ENCODE measurements at places on chromosomes 5 and 9.
A peak's percentile ranks its signal among the peaks of the same experiment; 100 is the strongest.

- no peak for DNase-seq
Measured at GRCh38 chr9:120259100-120259499, 320.9 kb downstream of the CDK5RAP2 start.

DNA sequence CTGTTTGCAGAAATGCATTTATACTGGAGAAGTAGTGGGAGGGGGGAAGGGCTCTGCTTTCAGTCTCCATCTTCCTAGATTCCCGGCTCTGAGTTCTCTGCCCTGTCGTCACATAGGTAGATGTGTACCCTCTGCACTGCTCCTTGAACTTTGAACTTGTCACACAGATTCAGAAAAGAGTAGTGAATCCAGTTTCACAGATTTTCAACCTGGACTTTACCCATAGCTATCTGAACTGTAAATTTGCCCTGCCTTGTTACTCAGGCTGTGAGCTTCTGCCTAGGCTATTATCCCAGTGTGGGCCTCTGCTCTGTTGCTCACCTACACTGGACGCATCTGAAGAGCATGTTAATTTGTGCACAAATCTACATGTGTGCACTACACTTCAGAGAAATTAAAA, 12.8 kb upstream of the C9orf152 start:
- no peak for DNase-seq

- no peak for DNase-seq
Measured at GRCh38 chr9:136047775-136048559, 47.1 kb downstream of the NACC2 start.

- no peak for DNase-seq
Measured at GRCh38 chr5:32506201-32506661, 61.7 kb upstream of the ZFR start.

DNA sequence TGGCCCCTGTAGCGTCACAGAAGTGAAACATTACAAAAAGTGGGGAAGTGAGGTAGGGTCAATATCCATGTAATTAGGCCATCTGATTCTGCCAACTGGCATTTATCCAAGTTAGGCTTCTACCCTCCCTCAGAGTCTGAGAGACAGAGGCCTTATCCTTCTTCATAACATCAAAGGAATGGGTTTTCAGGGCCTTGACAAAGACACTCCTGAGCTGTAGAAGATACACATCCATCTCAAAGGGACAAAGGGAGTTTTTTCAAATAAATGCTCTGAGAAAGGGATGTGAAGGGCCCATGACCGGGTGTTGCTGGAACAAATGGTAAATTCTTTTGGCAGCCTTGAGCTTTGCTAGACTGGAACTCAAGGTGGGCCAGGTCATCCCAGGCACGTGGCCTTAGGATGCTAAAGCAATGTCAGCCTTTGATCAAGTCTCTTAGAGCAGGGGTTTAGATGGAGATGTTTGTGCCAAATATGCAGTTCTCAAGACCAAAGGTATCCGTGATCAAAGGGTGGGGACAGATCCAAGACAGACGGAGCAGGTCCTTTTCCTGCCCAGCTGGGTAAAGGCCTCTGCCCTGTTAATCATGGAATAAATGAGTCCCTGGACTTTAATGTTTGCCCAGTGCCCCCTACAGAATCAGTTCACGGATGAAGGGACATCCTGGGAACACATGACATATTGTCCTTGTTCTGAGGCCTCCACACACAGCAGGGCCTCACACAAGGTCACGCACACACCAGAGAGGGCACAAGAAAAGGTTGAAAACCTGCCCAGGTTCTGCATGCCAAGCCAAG, 10.0 kb upstream of the FAM169A start:
- no peak for DNase-seq

- DNase-seq = peak; percentile 80
Measured at GRCh38 chr5:115262321-115263077, at the start of gene PGGT1B. Gene PGGT1B, minus strand, starts transcription at chr5:115262877. Its CDS starts 26 bp downstream, at chr5:115262851.

DNA sequence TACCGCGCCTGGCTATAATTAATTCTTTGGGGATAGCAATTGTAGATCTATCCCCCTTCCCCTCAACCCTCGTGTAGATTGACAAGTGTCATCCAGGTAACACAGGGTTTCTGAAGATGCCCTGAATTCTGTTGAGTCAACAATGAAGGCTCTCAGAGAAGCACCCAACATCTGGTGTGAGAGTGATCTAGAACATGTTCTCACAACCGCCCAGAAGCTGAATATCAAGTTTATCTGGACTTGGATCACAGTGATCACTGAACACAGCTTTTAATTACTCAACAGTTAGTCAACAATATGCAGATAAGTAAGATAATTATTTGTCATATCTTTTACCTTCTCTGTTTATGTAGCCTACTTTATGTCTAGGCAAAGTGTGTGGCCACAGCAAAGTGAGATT, 204.2 kb upstream of the RGMB start:
- no peak for DNase-seq

GRCh38 chr5:82396871-82397514, 118.8 kb upstream of the RPS23 start:
- DNase-seq = no peak

DNA sequence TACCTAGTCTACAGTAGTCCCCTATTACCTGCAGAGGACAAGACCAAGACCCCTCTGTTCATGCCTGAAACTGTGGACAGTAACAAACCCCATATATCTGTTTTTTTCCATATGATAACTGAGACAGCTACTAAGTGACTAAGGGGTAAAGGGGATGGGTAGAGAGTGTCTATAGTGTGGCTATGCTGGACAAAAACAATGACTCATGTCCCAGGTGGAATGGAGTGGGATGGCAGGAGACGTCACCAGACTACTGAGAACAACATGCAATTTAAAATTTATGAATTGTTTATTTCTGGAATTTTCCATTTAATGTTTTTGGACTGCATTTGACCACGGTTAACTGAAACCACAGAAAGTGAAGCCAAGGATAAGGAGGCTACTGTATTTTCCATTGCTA, 171.8 kb downstream of the AGTPBP1 start:
- DNase-seq = no peak

- DNase-seq = no peak
Measured at GRCh38 chr9:81890104-81890503, 38.1 kb upstream of the SPATA31D4 start.

GRCh38 chr9:124618476-124618875, 111.3 kb upstream of the NR5A1 start:
- no peak for DNase-seq

GRCh38 chr5:169832845-169833244, 147.4 kb downstream of the INSYN2B start:
- no peak for DNase-seq

DNA sequence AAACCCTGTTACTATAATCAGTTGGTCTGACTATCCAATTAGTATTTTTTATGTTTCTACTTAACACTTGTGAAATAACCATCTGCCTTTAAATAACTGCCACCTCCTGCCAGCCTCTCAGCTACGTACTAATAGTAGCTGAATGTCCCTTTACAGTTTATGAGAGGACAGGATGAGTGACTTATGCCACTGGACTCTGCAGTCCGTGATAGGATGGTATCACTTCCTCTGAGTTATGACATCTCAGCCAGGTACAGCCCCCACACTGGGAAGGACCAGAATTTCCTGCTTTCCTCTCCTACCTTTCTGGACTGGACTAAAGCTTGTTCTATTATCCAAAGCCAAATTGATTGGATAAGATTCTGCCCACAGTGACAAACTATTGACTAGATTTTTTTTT, 102.9 kb downstream of the ZFAND5 start:
- DNase-seq = no peak

DNA sequence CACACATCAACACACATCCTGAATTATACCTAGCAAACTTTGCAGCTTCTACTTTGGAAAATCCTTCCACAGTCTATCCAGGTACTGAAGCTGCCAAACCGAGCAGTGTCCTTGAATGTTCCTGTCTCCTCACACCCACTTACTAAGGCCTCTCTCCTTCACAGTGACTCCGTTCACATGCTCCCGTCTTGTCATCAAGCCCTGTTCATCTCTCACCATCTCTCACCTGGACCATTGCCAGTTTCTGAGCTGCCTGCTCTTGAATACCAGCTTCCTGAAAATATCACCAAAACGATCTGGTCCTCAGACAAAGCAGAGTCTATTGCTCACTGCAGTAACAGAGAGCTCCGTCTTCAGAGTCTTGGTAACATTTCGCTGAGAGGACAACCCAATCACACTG, 57.4 kb downstream of the GCNT1 start:
- no peak for DNase-seq

DNA sequence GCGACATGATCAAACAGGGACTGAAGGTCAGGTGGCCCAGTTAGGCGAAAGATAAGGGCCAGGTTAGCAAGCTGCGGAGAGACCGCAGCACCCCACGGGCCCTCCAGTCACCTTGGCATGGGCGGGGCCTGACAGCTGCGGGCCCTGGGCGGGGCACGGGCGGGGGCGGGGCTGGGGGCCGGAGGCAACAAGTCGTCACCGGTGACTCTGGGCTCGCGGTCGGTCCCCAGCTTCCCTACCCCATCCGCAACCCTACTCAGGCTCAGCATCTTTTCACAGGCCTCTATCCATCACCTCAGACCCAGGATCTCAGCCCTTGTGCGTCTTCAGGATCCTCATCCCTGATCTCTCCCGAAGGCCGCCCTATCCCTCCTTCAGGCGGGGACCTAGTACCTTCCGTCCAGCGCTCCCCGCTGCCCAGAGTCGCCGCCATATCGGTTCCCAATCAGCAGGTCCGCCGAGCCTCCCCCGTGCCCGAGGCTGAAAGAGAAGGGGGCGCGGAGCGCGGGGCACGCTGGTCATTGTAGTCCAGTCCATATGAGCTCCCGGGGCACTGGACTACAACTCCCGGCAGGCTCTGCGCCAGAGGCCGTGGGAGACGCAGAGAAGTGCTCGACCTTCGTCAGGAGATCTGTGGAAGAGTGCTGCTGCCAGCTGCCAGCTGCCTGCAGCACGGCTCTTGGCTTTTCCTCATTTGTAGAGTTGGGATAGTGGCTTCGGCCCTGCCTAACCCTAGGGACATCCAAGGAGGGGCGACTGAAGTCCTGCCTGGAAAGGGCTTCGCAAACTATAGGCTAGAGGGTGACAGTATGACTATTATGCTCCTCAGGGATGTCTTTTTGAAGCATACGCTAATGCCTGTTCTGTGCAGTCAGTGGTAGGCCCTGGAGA, at the start of gene DNAJC18:
Gene DNAJC18, minus strand, starts transcription at position 513 of the 891 bp plus-strand sequence. Its CDS starts 80 bp downstream, at position 433.
- peak; percentile 89 for DNase-seq

- no peak for DNase-seq
Measured at GRCh38 chr5:80231243-80231642, 24.6 kb downstream of the SERINC5 start.

GRCh38 chr5:74328221-74328630, 312.3 kb downstream of the ENC1 start:
- DNase-seq = no peak

GRCh38 chr5:158637039-158637438, 462.7 kb downstream of the EBF1 start:
- DNase-seq = no peak

DNA sequence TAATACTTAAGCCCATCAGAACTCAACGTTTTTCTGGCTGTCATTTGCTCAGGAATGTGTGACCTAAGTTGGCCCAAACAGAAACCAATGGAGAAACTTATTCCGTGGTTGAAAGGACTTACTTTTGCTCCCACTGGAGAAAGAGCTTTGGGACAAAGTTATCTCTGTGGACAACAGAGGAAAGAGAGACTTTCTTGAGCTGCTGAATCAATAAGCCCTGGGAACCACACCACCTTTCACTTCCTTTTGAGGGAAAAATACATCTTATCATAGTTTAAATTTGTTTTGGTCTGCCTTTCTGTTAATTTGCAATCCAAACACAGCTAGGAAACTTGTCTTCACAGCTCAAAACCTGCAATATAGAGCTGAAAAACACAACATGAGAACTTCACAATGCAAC, 62.8 kb upstream of the VCAN start:
- no peak for DNase-seq

GRCh38 chr9:72315510-72316311, 49.3 kb downstream of the ZFAND5 start:
- no peak for DNase-seq

DNA sequence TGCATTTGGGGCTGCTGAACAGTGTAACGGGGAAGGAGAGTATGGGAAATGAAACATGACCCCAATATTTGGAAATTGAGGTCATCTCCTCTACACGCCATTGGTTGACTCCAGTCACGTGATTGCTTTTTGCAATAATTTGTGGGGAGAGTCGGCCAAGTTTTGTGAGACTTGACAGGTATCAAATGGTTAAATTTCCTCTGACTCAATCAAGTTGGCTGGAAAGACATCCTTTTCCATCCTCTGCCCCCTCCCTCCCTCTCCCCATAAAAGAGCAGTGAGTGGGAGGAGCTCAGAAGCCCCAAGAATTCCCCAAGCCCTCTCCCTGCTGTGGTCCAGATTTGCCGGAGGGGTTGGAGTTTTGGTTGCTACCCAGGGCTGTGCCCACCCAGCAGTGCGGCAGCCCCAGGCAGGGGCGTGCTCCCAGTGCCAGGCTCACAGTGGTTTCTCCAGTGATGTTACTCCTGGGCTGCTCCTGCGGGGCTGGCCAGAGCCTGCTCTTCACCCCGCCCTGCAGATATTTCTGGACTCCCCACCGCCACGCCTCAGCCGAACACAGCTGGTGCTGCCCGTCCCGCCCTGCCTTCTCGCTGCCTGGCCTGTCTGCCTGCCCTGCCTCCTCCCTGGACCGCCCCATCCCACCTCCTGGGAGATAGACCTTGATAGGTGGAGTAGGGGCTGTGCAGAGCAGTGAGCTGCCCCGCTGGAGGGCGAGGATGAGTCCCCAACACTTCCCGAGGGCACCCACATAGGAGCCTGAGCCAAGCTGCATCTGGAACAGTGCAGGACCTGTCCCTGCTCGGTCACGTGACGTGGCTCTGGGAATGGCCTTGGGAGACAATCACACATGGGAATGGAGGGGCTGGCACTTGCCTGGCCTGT, 3.4 kb downstream of the COL5A1 start:
- DNase-seq = no peak

All from activated naive CD4-positive, alpha-beta T cell treated with anti-CD3 and anti-CD28 coated beads, Interleukin-2, amount 50 U/mL, for 72 hours (primary cell).